ENCODE measurements at places on chromosomes 6 and 20.

DNA sequence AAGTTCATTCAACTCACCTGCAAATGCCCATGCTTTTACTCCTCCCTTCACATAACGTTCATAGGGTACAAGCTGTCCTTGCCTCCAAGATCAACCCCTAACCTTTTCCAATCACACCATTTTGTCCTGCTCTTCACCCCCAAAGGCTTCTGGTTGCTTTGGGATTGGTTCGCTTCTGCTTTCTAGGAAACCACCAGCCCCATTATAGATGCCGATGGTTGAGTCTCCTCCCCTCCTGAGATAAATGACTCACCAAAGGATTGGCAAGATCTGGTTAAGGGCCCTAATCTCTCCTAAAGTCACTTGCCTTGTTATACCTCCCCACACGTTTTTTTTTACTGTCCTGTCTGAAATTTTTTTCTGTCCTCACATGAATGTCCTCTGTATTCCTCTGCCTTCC, 311.4 kb downstream of the HACE1 start:
- DNase-seq, result no peak

DNA sequence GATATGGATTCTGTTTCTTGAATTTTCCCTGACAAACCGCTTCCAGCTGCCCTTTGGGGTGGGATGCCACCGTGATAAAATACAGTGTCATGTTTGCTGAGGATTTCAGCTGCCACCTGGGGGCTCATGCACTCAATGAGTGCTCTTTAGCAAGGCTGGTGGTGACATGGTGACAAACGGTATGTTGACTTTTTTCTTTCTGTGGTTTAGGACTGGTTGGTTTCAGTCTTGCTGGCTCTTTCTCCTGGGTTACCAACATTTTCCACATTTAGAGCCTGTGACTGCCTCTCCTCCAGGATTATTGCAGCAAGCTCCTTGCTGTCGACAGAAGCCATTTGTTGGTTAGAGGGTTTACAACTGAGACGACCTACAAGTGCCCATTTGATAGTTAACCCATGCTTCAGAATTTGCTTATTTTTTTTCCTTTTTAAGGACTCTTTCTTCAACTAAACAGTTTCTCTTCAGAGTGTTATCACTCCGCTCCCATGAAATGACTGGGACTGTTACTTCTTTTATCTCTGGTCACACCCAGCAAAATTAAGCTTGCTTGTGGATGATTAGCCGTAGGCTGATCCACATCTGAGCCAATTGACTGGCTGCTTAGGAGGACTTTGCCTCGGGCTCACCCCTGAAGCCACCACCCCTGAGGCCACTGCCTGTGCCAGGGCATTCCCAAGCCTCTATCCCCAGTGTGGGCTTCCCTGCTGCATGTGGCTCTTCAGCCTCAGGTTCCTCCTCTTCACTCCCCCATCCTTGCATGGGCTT, 48.4 kb upstream of the CDYL start:
- DNase-seq, result no peak

DNA sequence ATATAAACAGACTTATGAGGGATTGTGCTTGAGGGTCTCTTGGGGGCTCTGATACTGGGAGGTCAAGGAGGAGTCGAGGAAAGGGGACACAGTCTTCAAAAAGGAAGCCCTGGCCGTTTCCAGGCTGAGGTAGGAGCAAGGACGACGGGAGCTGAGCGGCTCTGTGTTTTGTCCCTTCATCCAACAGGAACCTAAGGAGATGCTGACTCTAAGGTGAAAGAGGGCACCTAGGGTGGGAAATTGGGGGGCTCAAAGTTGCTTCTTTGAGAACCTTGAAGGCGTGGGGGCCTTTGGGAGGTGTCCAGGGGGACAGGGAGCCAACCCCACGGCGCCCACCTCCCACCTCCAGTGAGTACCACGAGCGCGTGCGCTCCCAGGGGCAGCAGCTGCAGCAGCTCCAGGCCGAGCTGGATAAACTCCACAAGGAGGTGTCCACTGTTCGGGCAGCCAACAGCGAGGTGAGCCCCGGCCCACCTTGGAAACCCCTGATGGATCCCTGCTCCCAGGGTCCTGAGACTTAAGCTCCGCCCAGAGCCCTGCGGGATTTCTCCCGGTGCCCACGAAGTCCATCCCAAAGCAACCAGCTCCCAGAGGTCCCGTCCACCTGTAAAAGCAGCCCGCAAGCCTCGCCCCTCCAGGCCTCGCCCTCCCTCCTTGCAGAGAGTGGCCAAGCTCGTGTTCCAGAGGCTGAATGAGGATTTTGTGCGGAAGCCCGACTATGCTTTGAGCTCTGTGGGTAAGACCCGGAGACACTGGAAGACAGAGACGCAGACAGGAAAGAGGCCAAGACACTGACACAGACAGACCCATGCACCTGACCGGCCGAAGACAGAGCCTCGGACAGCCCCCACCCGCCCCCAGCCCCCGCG, 2.9 kb downstream of the SPAG4 start:
- DNase-seq, result no peak

- DNase-seq, result peak; percentile 39
Measured at GRCh38 chr20:62628691-62629090, 13.6 kb upstream of the SLCO4A1 start.

- no peak for DNase-seq
Measured at GRCh38 chr20:17501701-17502100, 29.5 kb downstream of the BFSP1 start.

DNA sequence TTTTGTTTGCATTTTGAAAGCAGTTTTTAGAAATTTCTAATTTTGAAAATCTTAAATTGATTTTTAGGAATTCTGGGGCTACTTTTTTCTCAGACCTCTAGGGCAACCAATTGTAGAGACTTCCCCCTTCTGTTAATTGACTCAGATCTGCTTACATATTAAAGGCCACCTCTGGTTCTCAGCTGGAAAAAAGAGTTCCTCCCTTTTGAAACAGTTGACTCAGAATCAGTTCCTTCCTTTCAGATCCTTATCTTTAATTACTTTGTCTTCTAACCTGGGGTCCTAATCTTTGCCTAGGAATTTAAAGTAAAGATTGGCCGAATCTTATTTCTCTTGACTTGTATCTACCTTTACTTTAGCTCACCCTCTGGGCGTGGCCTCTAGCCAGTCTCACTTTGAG, 146.8 kb downstream of the LAMA2 start:
- DNase-seq, result peak; percentile 13

DNA sequence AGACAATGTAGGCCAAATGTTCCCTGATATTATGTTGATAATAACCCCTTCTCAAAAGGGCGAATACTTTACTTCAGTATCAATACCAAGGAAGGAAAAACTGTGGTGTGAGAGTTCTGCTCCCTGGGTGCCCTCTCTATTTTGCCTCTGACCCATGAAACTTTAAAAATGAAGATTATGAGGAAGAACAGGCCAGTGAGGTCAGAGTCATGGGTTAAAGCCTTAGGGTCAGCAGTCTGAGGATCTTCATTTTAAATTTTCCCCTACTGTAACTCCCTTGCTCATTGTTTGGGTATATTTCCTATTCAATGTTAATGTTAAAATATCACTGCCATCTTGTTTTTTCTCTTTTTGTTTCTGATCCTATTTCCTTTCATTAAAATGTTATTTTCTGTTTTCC, 47.9 kb downstream of the PRKN start:
- DNase-seq, result no peak

DNA sequence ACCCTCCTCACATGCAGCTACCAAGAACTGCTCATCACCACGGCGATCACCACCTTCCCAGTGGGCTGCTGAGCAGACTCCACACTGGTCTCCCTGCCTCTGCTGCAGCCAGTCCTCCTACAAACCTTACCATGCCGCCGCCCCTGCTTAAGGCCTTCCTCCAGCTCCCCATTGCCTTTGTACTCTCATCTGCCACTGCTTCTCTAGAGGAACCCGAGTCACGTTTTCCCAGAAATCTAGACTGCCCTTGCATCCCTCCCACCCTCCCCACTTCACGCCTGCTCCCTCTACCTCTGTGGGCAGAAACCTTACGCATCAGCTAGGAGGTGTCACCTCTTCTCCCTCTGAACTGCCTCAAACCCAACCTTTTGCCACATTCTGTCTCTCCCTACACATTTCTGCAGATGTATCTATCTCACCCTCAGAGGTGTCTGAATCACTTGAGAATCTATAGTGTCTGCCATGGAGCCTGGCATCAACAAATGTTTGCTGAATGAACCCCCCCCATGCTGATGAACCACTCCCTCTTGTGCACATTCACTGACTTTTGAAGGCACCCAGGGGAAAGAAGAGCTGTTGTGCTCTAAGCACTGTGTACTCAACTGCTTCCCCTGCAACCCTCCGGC, 4.3 kb downstream of the E2F1 start:
- DNase-seq, result no peak

DNA sequence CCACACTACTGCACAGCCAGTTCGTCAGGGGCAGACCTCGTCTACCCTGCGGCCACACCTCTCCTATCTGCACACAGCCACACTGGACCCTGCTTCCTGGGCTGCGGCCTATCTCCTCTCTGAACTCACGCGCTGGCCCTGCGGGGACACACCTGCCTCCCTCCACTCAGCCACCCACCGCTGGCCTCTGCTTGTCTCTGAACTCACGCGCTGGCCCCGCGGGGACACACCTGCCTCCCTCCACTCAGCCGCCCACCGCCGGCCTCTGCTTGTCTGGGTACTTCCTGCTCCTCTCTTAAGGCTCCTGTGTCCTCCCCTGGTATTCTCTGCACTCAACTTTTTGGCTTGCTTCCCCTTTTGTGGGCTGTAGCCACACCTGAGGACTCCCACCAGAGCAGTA, 52.3 kb downstream of the HUS1B start:
- no peak for DNase-seq

- no peak for DNase-seq
Measured at GRCh38 chr20:38301309-38301708, 2.6 kb upstream of the BPI start.

DNA sequence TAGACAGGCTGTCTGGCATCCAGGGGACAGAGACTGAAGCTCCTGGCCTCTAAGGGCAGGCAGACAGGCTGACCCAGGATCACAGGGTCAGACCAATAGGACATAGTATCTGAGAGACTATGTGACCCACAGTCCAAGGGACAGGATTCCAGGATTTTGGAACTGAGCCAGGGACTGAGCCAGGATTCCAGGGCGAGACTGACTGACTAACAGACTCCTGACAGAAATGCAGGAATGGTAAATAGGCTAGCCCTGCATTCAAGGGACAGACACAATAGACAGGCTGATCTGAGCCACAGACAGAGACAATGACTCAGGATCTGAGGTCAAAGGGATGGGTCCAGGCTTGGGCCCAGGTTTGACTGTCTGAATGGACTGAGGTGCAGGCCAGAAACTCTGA, 19.8 kb downstream of the XKR7 start:
- DNase-seq, result no peak

DNA sequence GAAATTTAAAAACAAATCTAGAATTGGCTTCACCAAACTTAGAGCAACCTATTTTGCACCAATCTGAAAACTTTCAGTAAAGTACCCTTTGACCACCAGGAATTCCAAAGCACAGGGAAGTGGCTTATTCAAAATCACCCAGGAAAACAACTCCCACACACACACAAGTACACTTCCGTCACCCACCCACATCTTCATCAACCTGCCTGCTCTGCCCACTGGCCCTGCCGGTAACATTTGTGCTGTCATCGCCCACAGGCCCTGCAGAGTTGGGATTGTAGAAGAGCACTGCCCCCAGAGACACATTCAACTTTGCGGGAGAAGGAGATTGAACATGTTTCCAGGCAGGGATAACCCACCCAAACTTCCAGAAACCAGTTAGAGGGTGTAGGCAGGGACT, 19.3 kb upstream of the SCML4 start:
- DNase-seq, result no peak

- no peak for DNase-seq
Measured at GRCh38 chr6:57019434-57019833, 27.1 kb upstream of the KIAA1586 start.

DNA sequence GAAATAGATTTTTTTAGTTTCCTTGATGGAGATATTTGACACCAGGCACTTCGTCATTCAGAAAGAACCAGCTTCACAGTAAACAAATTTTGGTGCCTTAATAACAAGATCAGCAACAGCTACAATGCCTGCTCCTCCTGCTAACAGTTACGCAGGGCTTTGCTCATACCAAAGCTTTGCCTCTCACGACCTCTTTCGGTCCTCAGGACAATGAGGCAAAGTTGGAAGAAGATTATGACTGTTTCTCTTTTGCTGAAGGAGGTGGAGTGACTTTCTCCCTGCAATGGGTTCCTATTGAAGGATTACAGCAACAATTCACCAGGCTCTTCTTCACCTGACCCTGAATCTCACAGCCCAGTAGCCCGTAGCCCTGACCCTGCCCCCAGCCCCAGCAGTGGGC, 440.1 kb downstream of the PREX1 start:
- DNase-seq, result no peak

GRCh38 chr6:97401533-97401932, 118.5 kb upstream of the MMS22L start:
- DNase-seq, result no peak

- DNase-seq, result no peak
Measured at GRCh38 chr6:15025446-15025845, 220.4 kb upstream of the JARID2 start.

GRCh38 chr6:119676961-119677360, 327.4 kb upstream of the MAN1A1 start:
- no peak for DNase-seq

- DNase-seq, result no peak
Measured at GRCh38 chr6:38057994-38058393, 238.5 kb downstream of the ZFAND3 start.

DNA sequence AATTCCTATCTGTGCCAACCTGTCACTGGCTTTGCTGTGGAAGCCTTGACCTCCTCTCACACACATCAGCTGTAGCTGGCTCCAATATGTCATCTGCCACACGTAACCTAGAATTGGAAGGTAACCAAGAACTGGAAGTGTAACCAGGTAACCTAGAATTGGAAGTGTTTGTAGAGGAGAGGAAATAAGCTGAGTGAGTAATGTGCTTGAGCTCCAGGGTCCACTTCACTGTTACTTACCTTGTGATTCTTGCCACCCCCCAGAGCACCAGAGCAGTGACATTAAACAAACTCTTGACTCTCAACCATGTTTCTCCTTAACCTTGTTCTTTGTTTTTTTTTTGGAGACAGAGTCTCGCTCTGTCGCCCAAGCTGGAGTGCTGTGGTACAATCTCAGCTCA, 350.5 kb downstream of the NRN1 start:
- DNase-seq, result no peak

- no peak for DNase-seq
Measured at GRCh38 chr6:44367681-44368080, 19.8 kb upstream of the CDC5L start.

DNA sequence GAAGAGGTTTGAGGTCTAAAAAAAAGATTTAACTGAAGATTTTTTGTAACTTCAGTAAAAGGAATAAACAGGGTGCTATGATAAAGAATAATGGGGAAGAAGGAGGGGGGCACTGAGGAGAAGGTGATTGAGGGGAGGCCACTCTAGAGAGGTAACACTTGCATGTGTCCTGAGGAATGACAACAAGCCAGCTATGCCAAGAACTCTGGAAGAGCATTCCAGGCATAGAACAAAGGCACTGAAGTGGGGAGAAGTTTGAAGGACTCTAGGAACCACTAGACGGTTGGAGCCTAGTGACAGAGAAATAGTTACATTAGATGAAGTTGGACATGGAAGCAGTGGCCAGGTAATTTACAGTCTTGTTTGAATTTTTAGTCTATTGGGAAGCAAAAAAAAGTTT, 10.8 kb upstream of the SF3B5 start:
- no peak for DNase-seq
